ENCODE measurements at places on chromosomes 7 and 10. TPM values are rescaled to one million over a fixed set of nuclear protein-coding genes. Genes with fewer than 3 reads are reported as not detected.

DNA sequence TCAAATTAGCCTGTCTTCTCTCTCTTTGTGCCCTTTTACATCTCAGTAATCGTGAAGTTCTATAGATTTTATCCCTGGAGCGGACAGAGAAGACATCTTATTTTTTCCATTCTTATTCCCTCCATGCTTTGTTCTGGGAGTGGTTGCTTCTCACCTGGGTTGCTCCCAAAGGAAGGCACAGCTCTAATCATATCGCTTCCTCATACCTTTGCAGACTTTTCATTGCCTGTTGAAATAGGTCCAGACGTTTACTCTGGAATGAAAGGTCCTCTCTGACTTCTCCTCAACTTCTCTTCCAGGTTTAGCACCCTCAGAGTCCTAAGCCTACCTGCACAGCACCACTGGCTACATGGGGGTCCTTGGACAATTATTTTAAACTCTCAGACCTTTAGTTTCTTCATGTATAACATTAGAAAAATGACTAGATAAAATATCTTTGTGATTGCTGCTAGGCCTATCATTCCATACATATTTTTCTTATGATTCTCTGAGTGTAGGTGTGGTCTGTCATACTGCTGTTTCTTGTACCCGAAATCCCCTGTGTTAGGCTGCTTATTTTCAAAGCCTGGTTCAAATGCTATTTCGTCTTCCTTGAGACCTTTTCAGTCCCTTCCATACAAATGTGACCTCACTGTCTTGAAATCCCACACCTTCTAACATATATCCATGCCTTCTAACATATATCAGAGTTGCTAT is 418.1 kb downstream of the GFRA1 start:
- no peak for DNase-seq

DNA sequence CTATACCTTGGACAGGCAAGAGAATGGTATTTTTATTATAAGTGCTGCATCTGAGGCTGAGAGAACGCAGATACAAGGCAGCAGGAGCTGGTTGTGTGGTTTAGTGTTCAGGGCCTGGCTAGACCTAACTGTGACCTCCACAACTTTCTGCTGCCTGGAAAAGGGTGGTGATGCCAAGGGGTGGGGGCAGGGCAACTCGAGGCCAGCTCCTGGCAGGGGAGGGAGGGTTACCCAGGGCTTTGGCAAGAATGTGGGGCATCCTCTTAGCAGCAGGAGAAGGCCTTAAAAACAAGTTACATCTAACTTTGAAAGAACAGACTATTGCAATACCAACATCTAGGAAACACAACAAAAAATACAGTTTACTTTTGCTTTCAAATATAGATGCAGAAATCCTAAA is 13.0 kb downstream of the MXI1 start:
- DNase-seq: no peak

DNA sequence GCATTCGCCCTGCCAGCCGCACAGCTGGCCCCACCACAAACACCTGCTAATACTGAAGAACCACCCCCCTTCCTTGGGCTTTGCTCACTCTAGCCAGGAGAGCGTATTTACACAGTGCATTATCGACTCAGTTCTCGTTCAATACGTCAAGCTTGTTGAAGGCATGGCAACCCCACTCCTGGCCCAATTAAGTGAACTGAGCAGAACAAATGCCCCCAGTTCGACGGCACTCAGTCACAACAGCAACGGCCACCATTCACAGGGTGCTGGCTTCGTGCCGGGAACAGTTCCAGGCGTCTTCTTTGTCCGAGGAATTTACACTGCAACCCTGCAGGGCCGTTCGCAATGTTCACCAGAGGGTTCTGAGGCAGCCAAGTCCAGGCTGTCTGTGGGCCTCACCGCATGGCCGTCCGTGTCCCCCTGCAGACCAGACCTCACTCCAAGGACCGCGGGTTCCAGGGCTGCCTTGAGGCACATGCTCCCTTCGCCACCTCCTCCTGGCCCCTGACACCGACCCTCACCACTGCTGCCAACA is 175.3 kb downstream of the DIP2C start:
- no peak for DNase-seq

DNA sequence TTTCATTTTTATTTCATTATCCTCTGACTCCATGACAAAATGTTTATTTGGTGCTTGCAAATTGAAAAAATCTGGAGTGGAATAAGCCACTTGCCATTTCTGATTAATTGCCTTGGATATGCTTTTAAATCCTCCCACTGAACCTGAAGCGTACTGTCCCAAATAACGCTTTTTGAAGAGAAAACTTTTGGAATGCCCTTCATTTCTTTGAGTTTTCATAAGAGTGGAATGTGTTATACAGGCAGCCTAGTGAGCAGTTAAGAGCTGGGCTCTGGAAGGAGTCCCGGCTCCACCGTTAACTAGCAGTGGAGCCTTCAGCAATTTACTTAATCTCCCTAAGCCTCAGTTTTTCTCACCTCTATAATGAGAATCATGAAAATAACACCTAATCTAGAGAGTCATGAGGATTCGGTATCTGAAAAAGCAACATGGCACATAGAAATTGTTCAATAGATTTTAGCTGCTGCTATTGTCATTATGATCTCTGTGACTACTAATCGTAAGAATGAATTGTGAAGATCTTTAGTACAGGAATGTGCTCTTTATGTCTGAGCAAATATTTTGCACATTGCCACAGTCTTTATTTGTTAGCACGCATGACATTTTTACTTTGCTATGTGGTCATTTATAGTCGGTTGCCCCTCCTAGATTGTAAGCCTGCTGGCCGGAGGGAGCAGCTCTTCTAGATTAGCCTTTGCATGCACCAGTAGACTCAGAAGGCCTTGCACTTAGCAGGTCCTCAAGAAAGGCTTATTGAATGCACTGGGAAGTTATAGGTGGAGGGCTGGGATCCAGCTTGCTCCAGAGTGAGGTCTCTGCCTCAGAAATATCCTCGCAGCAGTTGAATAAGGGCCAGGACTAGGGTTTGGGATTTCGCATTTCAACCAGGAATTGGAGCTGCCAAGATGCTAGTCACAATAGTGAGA is 59.4 kb downstream of the PLCE1 start:
- DNase-seq: no peak

DNA sequence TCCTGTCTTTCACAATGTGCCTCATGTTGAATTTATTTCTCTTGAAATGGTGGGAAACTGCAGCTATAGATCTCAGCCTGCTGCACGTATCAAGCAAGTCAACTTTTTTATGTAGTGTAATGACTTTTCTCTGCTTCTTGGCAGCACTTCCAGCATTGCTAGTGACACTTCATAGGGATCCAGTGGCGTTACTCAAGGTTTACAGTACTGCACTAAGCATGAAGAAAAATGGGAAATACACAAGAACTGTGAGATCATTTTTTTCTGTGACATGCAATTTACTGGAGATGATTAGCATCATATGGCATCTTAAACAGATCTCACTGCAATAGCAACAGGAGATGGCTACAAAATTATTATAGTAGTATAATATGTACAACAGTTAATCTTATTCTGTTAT is 90.9 kb downstream of the POLR1F start:
- no peak for DNase-seq

DNA sequence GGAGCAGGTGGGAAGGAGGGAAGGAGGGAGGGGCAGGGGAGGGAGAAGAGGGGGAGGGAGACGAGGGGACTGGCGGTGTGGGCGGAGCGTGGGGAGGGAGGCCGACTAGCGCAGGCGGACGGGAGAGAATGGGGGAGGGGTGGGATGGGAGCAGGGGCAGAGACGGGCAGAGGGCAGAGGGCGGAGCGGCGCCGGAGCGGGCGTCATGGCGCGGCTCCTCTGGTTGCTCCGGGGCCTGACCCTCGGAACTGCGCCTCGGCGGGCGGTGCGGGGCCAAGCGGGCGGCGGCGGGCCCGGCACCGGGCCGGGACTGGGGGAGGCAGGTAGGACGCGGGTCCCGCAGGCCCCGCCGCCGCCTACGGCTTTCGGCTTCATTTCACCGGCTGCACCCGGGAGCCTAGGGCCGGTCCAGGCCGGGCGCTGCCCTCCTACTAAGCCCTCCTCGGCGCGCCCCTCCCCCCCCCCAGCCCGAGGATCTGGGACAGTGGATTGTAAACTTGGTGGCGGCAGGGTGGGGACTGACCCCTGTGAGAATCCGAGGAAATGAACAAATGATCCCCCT is at the start of gene MSRB2:
Gene MSRB2, plus strand, starts transcription at position 176 of the 562 bp plus-strand sequence. Its CDS starts 30 bp downstream, at position 206.
- DNase-seq: peak; percentile 71

- no peak for DNase-seq
Observed at GRCh38 chr7:42080841-42081586, 156.0 kb downstream of the GLI3 start.

DNA sequence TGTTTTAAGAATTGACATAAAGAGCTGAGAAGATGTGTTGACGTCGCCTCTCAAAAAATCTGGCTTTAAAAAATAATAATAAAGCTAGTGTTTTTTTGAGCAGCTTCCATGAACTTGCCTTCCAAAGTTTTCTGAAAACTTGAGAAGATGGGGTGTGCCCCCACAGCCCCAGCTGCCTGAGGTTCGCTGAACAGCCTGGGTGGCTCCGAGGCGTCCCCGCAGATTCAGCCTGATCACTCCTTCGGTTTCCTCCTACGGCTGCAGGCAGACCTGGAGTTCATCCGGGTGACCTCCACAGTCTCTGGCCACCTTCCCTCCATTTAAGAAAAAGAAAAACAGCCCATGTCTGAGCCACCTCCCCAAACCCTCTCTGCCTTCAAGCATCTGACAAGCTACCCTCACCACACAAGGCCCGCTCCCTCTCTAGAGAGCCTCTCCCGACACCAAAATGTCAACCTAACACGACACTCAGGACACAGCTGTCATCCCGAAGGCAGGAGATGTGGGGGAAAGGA is 177.8 kb downstream of the PTPRN2 start:
- no peak for DNase-seq

- DNase-seq: no peak
Observed at GRCh38 chr10:47339759-47340607, 8.2 kb upstream of the RBP3 start.

DNA sequence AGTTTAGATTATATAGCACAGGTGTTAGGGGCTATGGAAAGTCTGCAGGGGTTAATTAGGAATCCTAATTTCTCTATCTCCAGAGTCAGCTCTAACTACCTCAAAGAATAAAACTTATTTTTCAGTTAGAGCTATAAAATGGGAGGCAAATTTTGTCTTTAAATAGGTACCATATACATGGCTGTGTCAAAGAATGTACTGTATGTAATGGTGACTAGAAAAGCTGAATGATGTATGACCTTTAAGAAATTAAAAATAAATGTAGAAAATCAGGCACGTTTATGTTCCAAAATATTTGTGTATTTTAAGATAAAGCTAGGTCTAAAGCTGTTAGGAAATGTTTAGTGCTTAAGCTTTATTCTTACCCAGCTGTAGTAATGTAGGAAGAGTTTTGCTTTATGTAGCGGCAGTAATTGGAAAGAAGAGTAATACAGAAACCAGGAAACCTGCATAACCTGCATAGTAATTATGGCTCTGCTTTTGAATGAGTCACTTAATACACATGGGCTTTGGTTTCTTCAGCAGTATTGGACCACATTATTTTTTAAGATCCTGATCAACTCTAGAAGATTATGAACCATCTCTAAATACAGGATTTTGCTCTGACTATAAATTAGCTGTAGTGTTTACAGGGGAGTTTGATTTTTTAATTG is 85.0 kb downstream of the KMT2E start:
- no peak for DNase-seq

GRCh38 chr10:114766470-114766869 is 55.1 kb upstream of the FHIP2A start:
- DNase-seq: no peak

DNA sequence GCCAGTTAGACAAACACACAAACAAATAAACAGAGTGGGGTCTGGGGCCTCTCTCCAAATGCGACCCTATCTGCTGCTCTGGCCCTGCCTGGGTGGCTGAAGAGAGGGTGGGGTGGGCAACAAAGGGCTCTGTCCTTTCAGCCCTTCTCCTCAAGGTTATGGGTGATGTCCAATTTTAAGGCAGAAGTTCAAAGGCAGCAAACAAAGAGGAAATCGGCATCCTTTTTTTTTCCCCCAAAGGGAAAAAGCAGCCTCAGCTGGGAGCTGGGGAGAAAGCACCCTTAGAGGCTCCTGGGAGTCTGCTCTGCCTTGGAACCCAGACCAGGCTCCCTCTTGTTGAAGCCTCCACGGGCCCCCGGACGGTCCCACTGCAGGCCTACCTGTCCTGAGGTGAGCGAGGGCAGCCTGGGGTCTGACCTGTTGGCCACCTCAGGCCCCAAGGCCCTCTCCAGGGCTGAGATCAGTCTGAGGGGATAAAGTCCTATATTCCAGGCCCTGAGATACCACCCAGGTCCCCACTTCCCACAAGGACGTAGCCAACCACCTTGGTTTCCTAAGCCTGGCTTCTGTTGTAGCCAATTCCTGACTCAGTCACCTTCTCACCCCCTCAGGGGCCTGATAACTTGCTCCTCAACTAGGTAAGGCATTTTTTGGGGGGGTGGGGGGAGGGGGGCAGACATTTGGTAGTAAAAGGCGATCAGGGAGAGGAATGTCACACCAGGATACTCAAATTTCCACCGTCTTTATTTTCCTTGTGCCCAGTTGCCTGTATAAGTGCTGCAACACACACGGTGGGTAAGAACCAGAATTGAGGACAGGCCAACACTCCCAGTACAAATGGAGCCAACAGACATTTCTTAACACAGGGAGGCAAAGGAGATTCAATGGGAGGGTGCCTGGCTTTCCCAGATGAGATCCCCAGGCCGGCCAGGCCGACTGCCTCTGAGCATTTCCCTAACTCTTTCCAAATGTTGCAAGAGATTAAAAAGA is 4.3 kb downstream of the HOXA11 start:
- DNase-seq: no peak

DNA sequence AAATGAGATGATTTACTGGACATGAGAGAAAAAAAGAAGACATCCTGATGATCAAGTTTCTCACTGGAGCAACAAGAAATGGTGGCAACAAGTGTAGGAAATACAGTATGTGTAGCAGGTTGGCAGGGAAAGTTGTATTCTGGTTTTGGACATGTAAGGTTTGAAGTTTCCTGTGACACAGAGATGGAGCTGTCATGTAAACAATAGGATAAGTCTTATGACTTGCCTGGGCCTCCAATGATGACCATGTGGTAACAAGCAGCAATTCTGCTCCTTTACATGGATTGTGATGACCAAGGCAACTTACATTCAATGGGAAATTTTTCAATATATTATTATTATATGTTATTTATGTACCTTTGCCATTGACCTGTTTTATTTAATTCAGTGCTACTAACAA is 125.4 kb downstream of the KMT2E start:
- DNase-seq: no peak

- no peak for DNase-seq
Observed at GRCh38 chr7:25963733-25964132, 188.3 kb upstream of the NFE2L3 start.

- peak; percentile 42 for DNase-seq
Observed at GRCh38 chr7:360454-361100, 70.6 kb downstream of the FOXL3 start.

The KLF14 gene
- total RNA-seq: not detected

The TBC1D12 gene
- 0.82 TPM for total RNA-seq

The TRIM50 gene
- not detected for total RNA-seq

The SEMA3C gene
- not detected for total RNA-seq

The MGAM2 gene
- not detected for total RNA-seq

The DRGX gene
- not detected for total RNA-seq

The GIGYF1 gene
- 58.4 TPM for total RNA-seq

The GDF2 gene
- not detected for total RNA-seq

The WDR86 gene
- total RNA-seq: not detected

The STOX1 gene
- 0.84 TPM for total RNA-seq

The NRG3 gene
- total RNA-seq: not detected

Data from activated naive CD4-positive, alpha-beta T cell treated with anti-CD3 and anti-CD28 coated beads, Interleukin-2, amount 50 U/mL, for 72 hours (primary cell).